ENCODE measurements at places on chromosomes 1 and 21.

- no peak for DNase-seq
These were observed 361.0 kb downstream of the BARHL2 start for GRCh38 chr1:90356101-90356500.

DNA sequence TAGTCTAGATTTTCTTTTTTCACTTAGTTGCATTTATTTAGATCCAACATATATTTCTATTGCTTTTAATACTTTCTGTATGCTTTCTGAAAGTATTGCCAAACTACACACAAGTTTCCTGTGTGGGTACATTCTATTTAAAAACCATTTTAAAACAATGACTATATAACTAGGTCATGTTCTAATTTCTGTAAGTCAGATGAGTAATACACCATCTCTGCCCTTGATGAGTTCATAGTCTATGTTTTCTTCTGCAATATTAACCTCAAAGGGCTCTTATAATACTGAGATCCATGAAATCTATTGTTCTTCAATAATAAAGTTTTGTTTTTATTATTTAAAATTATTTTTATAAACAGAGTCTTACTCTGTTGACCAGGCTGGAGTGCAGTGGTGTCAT, 68.3 kb downstream of the RNASEL start:
- no peak for DNase-seq

- no peak for DNase-seq
These were observed 28.9 kb downstream of the OLFM3 start for GRCh38 chr1:101967871-101968270.

DNA sequence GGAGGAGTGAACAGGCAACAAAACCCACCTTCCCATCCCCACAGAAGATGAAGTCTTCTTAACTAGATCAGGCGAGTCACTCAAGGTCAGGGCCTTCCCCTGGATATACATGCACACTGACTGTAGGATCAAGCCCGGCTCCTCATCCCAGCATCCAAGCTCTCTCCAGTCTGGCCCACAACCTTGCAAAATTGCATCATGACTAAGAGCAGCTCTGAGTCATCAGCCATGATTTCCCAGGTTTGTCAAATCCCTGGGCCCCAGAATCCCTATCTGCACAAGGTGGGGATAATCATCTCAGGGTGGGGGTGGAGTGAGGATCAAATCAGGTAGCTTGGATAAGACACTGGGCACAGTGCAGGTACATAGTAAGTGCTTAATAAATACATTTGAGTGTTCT, 199.3 kb upstream of the GRIK3 start:
- no peak for DNase-seq

GRCh38 chr1:206658981-206659273, 23.6 kb downstream of the DYRK3 start:
- no peak for DNase-seq

- no peak for DNase-seq
These were observed 59.4 kb upstream of the ROR1 start for GRCh38 chr1:63714482-63714760.

DNA sequence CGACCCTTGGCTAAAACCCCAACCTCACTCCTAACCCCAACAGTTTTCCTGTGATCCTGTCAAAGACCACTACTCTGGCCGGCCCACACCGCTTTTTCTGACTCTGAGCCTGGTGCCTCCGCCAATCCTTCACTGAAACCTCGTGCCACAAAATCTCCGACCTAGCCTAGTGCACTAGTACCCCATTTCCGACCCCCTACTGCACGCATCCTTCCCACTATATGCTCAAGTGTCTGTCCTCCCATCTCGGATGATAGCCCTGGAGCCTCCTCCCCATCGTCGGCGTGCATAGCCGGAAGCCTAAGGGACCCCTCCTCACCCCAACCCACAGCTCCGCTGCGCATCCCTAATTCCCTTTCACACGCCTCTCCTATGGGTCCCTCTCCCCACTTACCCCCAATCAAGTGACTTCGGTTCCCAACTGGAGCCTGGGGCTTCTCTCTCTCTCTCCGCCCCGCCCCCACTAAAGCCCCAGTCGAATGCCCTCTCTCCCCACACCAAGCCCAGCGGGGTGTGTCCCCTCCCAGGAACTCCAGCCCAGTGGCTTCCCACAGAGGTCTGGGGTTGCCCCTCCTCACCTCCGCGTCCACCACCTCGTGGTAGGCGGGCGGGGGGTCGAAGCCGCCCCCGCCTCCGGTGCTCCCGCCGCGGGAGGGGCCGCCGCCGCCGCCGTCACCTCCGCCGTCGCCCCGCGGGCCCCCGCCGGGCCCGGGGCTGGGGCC, 791 bp downstream of the USP24 start:
- DNase-seq = peak; percentile 69

GRCh38 chr1:223201967-223202366, 58.9 kb upstream of the TLR5 start:
- DNase-seq = no peak

Measured in GM20000 (cell line).